Activated CD4-positive, alpha-beta T cell treated with anti-CD3 and anti-CD28 coated beads for 48 hours (primary cell): ENCODE measurements at places on chromosomes 11 and 22.
A peak's percentile ranks its signal among the peaks of the same experiment; 100 is the strongest.

DNA sequence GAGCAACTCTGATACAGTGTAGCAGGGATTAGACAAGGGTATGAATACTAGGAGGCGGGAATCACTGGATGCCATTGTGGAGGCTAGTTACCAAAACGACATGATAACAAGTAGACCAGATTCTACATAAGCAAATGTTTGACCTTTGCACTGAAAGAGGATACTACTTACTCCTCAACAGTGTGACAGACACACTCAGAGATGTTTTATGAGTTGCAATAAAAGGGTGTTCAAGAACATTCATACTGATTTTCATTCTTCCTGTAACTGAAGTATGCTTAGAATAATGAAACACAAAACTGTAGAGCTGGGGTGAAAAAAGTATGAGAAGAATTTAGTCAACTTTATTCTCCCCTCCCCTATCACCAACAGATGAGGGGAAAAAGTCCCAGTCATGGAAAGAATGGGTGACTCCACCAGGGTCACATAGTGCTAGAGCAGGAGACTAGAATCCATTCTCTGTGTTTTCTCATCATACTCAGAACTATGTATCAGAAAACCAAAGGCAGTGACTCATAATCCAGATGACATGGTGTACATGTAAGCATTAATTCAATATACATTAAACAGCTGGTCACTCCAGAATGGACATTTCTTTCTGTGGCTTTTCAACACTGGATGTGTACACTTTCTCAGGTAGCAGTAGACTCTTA is 32.8 kb downstream of the ARHGAP20 start:
- DNase-seq: no peak

- DNase-seq: peak; percentile 87
Measured at GRCh38 chr11:118911880-118912741, 13.6 kb downstream of the BCL9L start.

DNA sequence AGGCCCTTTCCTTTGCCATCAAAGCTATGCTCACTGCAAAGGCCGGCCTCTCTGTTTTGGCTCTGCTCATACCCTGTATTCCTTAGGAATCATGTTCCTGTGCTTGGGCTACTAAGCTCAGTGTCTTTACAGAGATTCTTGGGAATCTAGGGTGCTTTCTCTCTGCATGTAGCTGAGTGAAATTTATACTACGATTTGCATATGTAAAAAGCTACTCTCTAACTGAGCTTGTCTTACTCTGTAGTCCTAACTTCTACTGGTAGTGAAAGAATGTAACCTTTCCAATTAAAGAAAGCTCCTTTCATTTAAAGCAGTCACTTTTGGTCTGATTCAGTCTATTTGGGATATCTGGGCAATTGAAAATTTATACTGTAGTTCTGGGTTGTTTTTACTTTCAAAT is 32.2 kb downstream of the DNHD1 start:
- no peak for DNase-seq

DNA sequence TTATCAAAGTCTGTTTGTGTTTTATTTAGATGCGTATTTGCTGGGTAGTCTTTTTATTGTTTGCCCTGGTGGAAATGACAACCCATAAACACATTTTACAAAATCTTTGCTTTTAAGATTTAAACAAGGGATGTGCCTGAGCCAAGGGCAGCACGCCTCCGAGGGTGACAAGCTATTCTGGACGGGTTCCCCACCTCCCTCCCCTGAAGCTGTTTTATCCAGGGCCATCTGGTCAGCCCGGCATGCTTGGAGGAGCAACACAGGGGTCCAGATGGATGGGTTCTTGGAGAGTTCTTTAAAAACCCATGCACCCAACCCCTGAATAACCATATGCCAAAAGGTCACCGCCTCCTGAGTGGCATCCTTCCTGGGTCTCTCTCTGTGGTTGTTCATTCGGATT is 408.9 kb downstream of the OPCML start:
- DNase-seq: no peak

GRCh38 chr22:37126882-37127281 is 17.4 kb upstream of the TMPRSS6 start:
- peak; percentile 51 for DNase-seq

DNA sequence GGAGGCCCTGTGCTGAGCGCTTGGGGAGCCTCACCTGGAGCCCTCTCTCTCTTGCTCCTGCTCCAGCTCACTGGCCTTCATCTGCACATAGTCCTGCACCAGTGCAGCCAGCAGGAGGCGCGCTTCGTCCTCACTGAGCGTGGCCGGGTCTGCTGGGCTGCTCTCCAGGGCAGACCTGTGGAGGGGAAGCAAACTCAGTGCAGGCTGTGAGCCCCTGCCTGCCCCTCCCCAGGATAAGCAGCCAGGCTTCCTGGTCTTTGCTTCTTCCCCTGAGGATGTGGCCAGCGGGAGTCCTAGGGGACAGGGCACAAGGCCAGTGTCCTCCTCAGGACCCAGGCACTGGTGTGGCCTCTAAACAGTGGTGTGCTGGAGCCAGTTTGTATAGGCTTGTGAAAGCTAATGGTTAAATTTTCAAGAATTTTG is 2.2 kb downstream of the CALCA start:
- DNase-seq: peak; percentile 87

GRCh38 chr22:40031766-40032470 is 37.2 kb downstream of the FAM83F start:
- no peak for DNase-seq

DNA sequence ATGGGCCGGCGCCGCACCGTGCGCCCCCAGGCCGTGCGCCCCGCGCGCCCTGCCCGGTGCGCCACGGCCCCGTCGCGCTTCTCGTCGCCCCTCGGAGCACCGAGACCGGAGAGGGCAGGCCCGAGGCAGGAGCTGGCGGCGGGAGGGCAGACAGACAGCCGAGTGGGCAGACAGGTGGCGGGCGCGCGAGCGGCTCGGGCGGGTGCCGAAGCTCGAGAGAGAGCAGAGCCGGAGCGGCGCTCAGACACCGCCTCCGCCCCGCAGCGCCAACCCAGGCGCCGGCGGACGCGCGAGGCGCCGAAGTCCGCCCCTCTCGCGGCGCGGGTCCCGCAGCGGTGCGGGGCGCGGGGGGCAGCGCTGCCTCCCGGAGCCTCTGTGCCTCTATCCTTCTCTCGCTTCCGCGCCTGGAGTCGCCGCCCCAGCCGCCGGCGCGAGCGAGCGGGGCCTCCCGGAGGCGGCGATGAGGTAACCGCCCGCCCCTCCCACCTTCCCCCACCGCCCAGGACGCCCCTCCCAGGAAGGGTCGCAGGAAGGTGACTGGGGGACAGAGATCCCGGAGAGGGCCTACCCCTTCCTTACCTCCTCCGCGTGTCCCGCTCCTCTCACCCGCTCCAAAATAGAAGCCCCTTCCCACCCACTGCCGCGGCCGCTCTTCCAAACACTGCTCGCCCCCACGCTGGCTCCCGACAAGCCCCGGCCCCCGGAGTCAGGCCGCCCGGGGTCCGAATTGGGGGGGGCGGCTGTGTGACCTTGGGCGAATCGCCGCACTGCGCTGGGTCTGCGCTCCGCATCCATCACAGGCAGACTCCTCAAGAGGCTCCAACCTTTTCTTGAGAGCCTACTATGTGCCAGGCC is at the start of gene RASL10A:
RASL10A (minus strand) TSS at position 412 of the 855 bp plus-strand sequence. CDS start 451 bp downstream, outside the sequence.
- DNase-seq: no peak

GRCh38 chr11:1336836-1337646 is 27.6 kb upstream of the TOLLIP start:
- peak; percentile 47 for DNase-seq

- DNase-seq: peak; percentile 24
Measured at GRCh38 chr11:40722179-40722795, 737.2 kb downstream of the LRRC4C start.

GRCh38 chr11:33375688-33376311 is 118.6 kb downstream of the HIPK3 start:
- no peak for DNase-seq

- DNase-seq: no peak
Measured at GRCh38 chr11:68505596-68505995, 45.0 kb downstream of the PPP6R3 start.

- no peak for DNase-seq
Measured at GRCh38 chr11:76872959-76873827, 12.5 kb downstream of the ACER3 start.

DNA sequence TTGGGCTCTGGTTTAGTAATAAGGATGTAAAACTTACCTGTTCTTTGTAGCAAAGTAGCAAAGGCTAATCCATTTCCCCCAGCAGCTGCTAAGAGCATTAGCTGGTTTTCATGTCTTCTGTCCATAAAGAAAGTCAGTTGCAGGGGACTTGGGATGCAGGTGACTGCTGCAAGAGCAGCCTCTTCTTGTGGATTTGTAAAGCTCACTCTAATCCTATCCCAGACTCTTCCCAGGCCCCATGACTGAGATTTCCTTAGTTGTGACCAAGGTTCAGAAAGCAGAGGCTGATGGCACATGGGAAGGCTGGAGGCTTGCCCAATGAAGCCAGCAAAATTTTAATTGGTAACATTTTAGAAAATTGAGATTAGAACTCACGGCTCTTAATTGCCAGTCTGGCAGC is 94.4 kb upstream of the HORMAD2 start:
- no peak for DNase-seq

- DNase-seq: no peak
Measured at GRCh38 chr22:29386708-29387107, 1.7 kb downstream of the AP1B1 start.

- no peak for DNase-seq
Measured at GRCh38 chr22:32951807-32952153, 106.4 kb downstream of the SYN3 start.

DNA sequence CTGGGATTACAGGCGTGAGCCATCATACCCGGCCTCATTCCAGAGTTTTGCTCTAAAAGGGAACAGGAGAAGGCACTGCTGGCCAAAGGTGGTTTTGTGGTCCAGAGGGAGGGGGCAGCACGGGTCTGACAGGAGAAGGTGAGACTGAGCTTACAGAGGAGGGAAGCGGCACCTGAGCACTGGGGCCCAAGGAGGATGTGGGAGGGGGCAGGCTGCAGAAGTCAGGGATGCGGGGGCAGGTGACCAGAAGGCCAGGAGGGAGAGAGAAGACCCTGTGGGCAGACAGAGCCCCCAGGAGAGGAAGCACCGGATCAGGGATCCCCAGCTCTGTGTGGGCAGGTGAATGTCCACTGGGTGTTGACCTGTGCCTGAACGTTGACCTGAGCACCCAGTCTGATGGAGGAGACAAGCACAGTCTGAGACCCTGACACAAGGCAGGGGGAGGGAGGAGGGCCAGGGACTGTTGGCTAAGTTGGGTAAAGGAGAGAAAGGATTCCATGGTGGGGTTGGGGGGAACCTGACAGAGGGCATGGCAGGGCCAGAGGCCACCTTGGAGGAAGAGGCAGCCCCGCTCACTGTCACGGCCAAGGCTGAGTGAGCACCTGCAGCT is 12.0 kb upstream of the PRR5 start:
- no peak for DNase-seq

GRCh38 chr22:27435844-27436576 is 365.5 kb downstream of the MN1 start:
- DNase-seq: no peak

DNA sequence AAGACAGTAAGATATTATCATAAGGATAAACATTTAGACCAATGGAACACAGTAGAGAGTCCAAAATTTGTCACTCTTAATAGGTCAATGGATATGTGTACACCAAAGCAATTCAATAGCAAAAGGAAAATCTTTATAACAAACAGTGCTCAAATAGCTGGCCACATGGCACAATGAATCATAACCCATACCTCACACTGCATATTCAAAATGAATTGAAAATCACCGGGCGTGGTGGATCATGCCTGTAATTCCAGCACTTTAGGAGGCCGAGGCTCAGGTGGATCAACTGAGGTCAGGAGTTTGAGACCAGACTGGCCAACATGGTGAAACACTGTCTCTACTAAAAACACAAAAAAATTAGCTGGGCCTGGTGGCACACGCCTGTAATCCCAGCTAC is 8.4 kb downstream of the SNX32 start:
- DNase-seq: no peak

- no peak for DNase-seq
Measured at GRCh38 chr11:112662554-112662953, 298.7 kb upstream of the NCAM1 start.

DNA sequence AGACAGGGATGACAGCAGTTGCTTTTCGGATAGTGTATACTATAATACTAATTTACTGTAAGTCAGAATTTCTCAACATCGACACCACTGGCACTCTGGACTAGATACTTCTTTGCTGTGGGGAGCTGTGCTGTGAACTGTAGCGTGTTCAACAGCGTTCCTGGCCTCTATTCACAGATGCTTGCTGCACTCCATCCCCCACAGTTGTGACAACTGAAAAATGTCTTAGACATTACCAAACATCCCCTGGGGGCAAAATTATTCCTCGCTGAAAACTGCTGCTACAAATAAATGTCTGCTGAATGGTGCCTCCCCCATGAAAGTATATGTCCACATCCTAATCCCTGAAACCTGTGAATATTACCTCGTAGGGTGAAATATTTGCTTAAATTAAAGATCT is 7.5 kb upstream of the SLC15A3 start:
- DNase-seq: no peak

DNA sequence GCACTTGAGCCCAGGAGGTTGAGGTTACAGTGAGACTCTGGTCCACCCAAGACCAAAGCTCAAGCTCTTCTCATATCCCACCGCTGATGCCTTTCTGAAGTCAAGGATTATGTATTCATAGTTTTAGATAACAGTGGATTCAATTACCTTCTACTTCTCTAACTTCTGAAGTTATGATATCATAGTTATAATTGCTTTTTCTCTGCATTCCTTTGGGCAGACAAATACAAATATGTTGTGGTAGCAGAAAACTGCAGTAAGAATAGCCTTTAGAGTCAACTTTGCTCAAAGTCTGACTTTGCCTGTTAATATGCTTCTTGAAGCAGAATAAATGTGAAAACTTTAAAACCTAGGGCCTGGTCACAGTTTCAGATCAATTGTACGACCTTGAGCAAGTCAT is 94.4 kb downstream of the LUZP2 start:
- no peak for DNase-seq

DNA sequence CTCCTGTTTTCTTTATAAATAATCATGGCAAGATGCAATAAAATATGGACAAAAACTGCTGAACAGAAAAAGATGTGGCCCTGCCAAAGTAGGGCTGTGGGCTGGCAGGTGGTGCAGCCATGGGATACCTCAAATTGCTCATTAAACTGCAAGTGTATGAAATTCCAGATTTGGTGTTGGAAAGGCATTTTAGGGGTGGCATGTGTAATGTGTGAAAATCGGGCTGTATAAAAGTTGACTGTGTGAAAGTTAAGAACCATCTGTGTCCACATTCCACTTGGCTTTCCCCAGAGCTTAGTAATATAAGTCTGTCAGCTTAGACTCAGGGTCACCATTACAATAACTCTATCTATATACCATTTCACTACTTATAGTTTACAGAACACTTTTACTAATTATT is 34.8 kb upstream of the FZD4 start:
- DNase-seq: no peak
